ENCODE measurements at places on chromosomes 7 and 10.

GRCh38 chr10:104232613-104233102 is 494 bp upstream of the CFAP43 start:
- H3K36me3 ChIP-seq: no peaks in the 10 kb centered on the region
- H3K27ac ChIP-seq: no peak overlapping the region
- DNase-seq: no peak
- H3K4me3 ChIP-seq: peak overlapping the region; percentile 91

- no peaks in the 10 kb centered on the region for H3K36me3 ChIP-seq
- H3K4me1 ChIP-seq: no peaks in the 10 kb centered on the region
- H3K27me3 ChIP-seq: no peaks in the 10 kb centered on the region
- no peak overlapping the region for H3K4me3 ChIP-seq
Observed at GRCh38 chr10:82922046-82922445, 1047.1 kb downstream of the NRG3 start.

DNA sequence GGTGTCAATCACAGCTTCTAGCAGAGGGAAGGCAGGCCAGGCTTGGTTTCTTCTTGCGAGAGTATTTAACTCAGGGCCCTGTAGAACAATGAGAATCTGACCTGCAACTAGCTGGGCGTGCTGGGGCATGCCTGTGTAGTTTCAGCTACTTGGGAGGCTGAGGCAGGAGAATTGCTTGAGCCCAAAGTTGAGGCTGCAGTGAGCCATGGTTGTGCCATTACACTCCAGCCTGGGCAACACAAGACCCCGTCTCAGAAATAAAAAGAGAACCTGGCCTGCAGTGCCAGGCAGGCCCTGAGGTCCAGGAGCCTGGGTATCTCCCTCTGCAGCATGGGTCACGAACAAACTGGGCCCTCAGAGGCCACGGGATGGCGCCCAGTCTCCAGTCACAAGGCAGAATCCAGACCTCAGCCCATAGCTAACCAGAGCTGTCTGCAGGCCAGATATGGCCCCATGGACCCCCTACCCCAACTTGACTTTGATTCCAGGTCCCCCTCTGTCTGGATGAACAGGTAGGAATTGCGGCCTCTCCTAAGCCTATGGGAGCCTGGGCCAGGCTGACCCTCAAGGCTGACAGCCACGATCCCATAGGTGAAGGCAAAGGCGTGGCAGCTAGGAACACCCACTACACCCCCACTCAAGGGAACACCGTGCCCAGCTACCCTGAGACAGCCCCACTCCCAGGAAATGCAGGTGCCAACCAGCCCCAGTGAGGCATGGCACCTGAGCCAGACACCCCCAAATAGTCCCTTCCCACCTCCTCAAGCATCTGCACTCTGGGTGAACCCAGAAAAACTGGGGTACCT is 102.7 kb upstream of the TNRC18 start:
- no peak for DNase-seq
- peaks cover 22% of the 10 kb centered on the region for H3K4me1 ChIP-seq
- H3K27ac ChIP-seq: peak overlapping the region; percentile 100
- H3K4me3 ChIP-seq: peak overlapping the region; percentile 100
- H3K27me3 ChIP-seq: no peaks in the 10 kb centered on the region

DNA sequence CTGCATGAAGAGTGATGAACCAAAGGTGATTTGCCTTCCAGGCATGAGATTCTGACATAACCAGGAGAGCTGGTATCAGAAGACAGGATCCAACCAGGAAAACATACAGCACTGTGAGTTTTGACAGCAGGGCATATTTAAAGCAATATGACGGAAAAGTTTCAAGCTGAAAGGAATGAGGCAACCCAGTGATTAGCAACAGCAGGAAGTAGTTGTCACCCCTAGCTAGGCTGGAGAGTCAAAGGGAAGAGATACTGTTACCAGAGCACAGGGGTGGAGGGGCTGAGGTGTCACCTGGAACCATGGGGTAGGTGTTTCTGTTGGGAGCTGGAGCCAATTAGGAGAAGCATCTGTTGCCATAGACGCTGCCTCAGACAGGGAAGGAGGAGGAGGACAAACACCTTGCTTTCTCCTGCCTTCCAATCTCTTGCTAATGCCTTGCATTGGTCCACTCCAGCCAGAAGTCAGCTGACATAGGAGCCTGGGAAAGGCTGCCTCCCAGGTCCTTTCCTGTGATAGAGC is 125.4 kb upstream of the SORCS3 start:
- H3K27ac ChIP-seq: no peak overlapping the region
- H3K4me3 ChIP-seq: no peak overlapping the region
- no peaks in the 10 kb centered on the region for H3K27me3 ChIP-seq
- DNase-seq: no peak
- H3K4me1 ChIP-seq: no peaks in the 10 kb centered on the region

GRCh38 chr7:132526111-132526740 is 50.0 kb downstream of the PLXNA4 start:
- no peak for DNase-seq
- no peak overlapping the region for H3K27ac ChIP-seq
- H3K27me3 ChIP-seq: no peaks in the 10 kb centered on the region
- H3K4me3 ChIP-seq: no peak overlapping the region
- H3K4me1 ChIP-seq: no peaks in the 10 kb centered on the region

DNA sequence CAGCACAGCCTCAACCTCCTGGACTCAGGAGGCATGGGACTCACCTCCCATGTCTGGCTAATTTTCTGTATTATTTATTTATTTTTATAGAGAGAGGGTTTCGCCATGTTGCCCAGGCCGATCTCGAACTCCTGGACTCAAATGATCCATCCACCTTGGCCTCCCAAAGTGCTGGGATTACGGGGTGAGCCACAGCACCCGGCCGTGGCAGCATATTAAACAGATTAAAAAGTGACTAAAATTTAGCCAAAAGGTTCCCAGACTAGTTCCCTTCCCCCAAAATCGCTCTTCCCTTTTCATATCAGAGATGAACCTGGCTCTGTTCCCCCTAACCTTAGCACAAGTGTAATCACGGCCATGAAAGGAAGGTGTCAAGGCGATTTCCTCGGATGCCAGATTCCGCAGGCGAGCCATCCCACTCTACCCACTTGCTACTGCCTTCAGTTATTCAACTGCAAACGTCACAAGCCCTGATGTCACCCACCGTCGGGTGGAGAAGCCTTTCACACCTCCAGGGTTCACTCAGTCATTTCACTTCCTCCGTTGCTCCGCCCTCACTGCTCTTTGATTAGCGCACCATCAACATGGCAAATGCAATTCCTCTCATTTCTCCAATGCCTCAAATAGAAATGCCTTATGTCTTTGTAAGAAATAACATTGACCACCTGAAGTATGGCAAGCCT is 104.7 kb upstream of the RHEB start:
- H3K4me1 ChIP-seq: no peaks in the 10 kb centered on the region
- no peaks in the 10 kb centered on the region for H3K27me3 ChIP-seq
- no peak for DNase-seq
- H3K36me3 ChIP-seq: no peaks in the 10 kb centered on the region
- no peak overlapping the region for H3K4me3 ChIP-seq
- H3K27ac ChIP-seq: no peak overlapping the region

DNA sequence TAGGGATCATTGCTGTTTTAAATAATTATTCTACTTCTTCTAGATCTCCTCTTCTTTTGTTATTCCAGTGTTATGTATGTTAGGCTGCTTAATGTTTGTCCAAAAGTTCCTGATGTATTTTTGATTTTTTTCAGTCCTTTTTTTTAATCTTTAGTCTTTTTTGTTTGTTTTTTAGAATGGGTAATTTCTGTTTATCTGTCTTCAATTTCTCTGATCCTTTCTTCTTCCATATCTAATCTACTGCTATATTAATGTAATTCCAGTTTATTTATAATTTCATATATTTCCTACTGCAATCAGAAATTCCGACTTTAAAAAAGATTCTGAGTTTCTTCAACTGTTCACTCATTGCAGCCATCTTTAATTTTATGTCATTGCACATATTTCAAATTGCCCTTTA is 452.8 kb upstream of the POT1 start:
- H3K4me3 ChIP-seq: no peak overlapping the region
- no peaks in the 10 kb centered on the region for H3K27me3 ChIP-seq
- no peaks in the 10 kb centered on the region for H3K36me3 ChIP-seq
- DNase-seq: no peak
- H3K27ac ChIP-seq: no peak overlapping the region

- H3K27ac ChIP-seq: no peak overlapping the region
- no peaks in the 10 kb centered on the region for H3K27me3 ChIP-seq
- H3K4me3 ChIP-seq: no peak overlapping the region
- no peaks in the 10 kb centered on the region for H3K36me3 ChIP-seq
- no peaks in the 10 kb centered on the region for H3K4me1 ChIP-seq
Observed at GRCh38 chr7:1794888-1795542, 124.9 kb downstream of the ELFN1 start.

- no peaks in the 10 kb centered on the region for H3K4me1 ChIP-seq
- DNase-seq: no peak
- H3K36me3 ChIP-seq: no peaks in the 10 kb centered on the region
- no peak overlapping the region for H3K27ac ChIP-seq
- no peak overlapping the region for H3K4me3 ChIP-seq
Observed at GRCh38 chr7:38339953-38340819, 66.8 kb upstream of the TARP start.

- no peak overlapping the region for H3K27ac ChIP-seq
- no peak overlapping the region for H3K4me3 ChIP-seq
- H3K27me3 ChIP-seq: no peaks in the 10 kb centered on the region
- no peaks in the 10 kb centered on the region for H3K4me1 ChIP-seq
- no peak for DNase-seq
- H3K36me3 ChIP-seq: no peaks in the 10 kb centered on the region
Observed at GRCh38 chr10:13499150-13499549, 29.7 kb downstream of the BEND7 start.

- no peak for DNase-seq
- no peak overlapping the region for H3K27ac ChIP-seq
- H3K36me3 ChIP-seq: no peaks in the 10 kb centered on the region
- H3K4me3 ChIP-seq: no peak overlapping the region
- H3K4me1 ChIP-seq: peaks cover 33% of the 10 kb centered on the region
Observed at GRCh38 chr10:125032474-125033020, 90.6 kb downstream of the ZRANB1 start.

- no peaks in the 10 kb centered on the region for H3K36me3 ChIP-seq
- H3K4me1 ChIP-seq: no peaks in the 10 kb centered on the region
- no peak overlapping the region for H3K4me3 ChIP-seq
- peak overlapping the region; percentile 57 for H3K27ac ChIP-seq
- no peak for DNase-seq
Observed at GRCh38 chr10:59078978-59079377, 97.5 kb upstream of the PHYHIPL start.

- H3K36me3 ChIP-seq: no peaks in the 10 kb centered on the region
- no peak overlapping the region for H3K27ac ChIP-seq
- DNase-seq: peak; percentile 50
- H3K27me3 ChIP-seq: no peaks in the 10 kb centered on the region
- no peak overlapping the region for H3K4me3 ChIP-seq
- no peaks in the 10 kb centered on the region for H3K4me1 ChIP-seq
Observed at GRCh38 chr7:35553519-35553918, 141.4 kb downstream of the HERPUD2 start.

GRCh38 chr10:46233181-46233580 is 53.6 kb upstream of the ANTXRL start:
- no peaks in the 10 kb centered on the region for H3K4me1 ChIP-seq
- H3K4me3 ChIP-seq: no peak overlapping the region
- H3K27me3 ChIP-seq: no peaks in the 10 kb centered on the region
- no peaks in the 10 kb centered on the region for H3K36me3 ChIP-seq
- DNase-seq: peak; percentile 8

DNA sequence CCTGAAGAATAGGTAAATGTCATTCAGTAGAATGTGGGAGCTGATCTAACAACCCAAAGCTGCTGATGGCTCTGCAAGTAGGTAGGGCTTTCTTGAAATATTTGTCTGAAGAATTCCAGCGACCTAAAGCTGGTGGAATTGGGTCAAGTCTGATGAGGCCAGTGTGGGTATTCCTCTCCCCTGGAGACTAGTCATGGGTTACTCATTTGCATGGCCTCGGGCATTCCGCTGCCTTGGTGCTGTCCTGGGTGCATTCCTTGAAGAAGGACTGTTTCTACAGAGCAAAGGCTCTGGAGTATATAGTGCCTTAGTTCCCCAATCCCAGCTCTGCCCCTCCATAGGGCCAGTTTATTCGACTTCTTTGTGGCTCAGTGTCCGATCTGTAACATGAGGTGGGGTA is 19.2 kb downstream of the PDK4 start:
- no peaks in the 10 kb centered on the region for H3K36me3 ChIP-seq
- H3K4me1 ChIP-seq: no peaks in the 10 kb centered on the region
- no peak for DNase-seq
- no peaks in the 10 kb centered on the region for H3K27me3 ChIP-seq
- no peak overlapping the region for H3K4me3 ChIP-seq
- H3K27ac ChIP-seq: no peak overlapping the region

- no peaks in the 10 kb centered on the region for H3K36me3 ChIP-seq
- H3K4me1 ChIP-seq: no peaks in the 10 kb centered on the region
- H3K4me3 ChIP-seq: no peak overlapping the region
- H3K27ac ChIP-seq: no peak overlapping the region
- H3K27me3 ChIP-seq: no peaks in the 10 kb centered on the region
- DNase-seq: no peak
Observed at GRCh38 chr7:148898845-148899484, 14.9 kb upstream of the EZH2 start.

- H3K27me3 ChIP-seq: no peaks in the 10 kb centered on the region
- H3K4me1 ChIP-seq: no peaks in the 10 kb centered on the region
- H3K4me3 ChIP-seq: no peak overlapping the region
- DNase-seq: no peak
- no peaks in the 10 kb centered on the region for H3K36me3 ChIP-seq
Observed at GRCh38 chr10:13938950-13939349, 352.2 kb downstream of the PRPF18 start.

GRCh38 chr10:95121904-95122303 is 52.6 kb upstream of the CYP2C8 start:
- DNase-seq: no peak
- no peaks in the 10 kb centered on the region for H3K36me3 ChIP-seq
- no peak overlapping the region for H3K4me3 ChIP-seq
- no peak overlapping the region for H3K27ac ChIP-seq
- H3K27me3 ChIP-seq: no peaks in the 10 kb centered on the region
- H3K4me1 ChIP-seq: no peaks in the 10 kb centered on the region

DNA sequence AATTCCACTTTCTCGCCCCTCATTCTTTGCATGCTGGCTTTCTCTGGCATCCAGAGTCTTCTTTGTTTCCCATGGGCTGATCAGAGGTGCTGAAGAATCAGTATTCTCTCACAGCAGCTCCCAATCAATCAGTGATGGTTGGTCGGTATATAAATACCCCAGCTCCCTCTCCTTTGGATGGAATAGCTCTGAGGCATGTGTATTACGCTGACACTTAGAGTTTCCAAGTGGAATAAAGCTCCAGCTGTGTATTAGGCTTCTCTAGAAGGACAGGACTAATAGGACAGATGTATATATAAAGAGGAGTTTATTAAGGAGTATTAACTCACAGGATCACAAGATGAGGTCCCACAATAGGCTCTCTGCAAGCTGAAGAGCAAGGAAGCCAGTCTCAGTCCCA is 218.3 kb upstream of the GRB10 start:
- DNase-seq: no peak
- no peaks in the 10 kb centered on the region for H3K27me3 ChIP-seq
- no peak overlapping the region for H3K4me3 ChIP-seq

GRCh38 chr7:127359011-127359410 is 33.5 kb downstream of the ZNF800 start:
- H3K4me1 ChIP-seq: no peaks in the 10 kb centered on the region
- no peak for DNase-seq
- no peak overlapping the region for H3K4me3 ChIP-seq

DNA sequence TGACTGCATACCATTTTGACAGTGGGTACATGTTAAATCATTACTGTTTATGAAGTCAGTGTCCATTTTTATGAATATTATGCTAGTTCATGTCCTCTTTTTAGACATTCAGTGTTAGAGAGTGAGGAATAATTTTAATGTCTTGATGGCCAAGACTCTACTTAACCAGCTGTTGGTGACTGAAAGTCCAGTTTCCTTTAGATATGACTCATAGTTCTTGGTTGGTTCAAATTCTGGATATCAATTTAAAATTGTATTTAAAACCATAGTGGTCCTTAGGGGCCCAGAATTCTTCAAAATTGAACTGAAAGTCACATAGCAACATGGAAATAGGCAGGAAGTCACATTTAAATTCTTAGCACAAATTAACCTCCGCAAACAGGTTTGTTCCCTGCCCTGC is 196.5 kb upstream of the PRPS1L1 start:
- no peak overlapping the region for H3K27ac ChIP-seq
- no peaks in the 10 kb centered on the region for H3K27me3 ChIP-seq

Measured in upper lobe of left lung (tissue), 6 donors.